Stimulated activated CD4-positive, alpha-beta T cell treated with anti-CD3 and anti-CD28 coated beads, Interleukin-12 subunit alpha, Interleukin-12 subunit beta, amount 100 ng/mL, for 24 hours (primary cell): ENCODE measurements at places on chromosomes 7 and 10.

GRCh38 chr10:15254808-15255648, 86.5 kb upstream of the NMT2 start:
- no peak for DNase-seq

GRCh38 chr10:13586676-13587355, at the start of gene PRPF18:
PRPF18 (plus strand) TSS chr10:13586965; CDS start chr10:13587087, 122 bp downstream.
- DNase-seq: peak; percentile 89

DNA sequence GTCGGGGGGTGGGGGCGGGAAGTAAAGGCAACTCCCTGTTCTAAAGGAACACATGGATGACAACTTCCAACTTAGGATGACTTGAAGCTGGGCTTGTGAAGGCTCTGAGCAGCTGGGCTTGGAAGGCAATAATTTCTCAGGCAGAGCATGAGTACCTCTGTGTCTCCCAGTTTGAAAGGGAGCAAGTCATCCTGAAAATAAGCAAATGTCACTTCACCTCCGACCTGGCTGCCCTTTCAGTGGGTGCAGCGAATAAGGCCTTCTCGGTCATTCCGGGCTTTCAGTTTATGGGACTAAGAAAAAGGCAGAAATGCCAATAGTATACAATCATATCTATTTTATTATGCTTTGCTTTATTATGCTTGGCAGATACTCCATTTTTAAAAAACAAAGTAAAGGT, 15.3 kb upstream of the ADAMTS14 start:
- no peak for DNase-seq

DNA sequence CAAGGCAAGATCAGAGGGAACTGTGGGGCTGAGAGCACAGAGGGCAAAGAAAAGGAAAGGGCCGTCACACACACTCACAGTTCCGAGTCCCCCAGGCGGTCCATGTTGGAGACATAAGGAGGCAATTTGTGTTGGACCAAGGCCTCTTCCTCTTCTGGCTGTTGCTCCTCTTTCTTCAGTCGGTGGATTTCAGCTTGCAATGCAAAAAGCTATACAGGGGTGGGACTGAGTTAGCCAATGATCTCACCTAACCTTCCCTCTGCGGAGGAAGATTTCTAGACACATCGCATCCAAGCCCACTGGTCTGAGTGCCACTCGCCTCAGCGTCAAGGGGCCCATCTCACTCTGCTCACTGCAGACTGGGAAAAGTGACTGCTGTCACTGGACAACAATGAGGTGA, 5.5 kb downstream of the WDR91 start:
- no peak for DNase-seq

DNA sequence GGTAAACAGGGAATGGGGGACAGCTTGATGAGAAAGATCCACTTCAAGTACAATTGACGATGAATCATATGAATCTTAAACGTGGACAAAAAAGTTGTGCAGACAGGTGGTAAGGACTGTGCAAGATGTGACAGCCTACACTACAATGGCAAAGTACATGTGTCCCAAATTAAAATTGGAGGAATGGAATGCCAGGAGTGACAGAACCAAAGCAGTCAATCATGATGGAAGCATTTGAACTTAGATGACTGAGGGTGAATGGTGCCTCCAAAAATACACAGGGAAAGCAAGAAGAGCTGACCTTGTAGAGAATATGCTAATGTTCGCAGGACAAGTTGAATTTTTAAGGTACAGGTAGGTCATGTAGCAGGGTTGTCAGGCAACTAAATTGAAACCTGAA, 150.3 kb upstream of the WNT16 start:
- DNase-seq: no peak

DNA sequence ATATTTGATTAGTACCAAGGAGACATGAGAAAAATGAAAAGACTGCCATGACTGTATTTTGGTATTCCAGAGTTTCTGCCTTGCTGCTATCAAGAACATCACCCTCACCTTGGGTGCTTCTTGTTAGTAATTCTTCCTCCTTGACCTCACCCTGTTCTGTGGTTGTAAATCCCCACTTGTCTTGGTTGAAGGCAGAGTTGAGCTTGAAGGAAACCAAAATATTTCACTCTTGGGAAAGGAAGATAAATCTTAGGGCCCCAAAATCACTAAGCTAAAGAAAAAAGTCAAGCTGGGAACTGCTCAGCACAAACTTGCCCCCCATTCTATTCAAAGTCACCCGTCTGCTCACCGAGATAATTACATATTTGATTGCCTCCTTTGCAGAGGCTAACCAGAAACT, 20.6 kb upstream of the AKR1C3 start:
- no peak for DNase-seq

GRCh38 chr7:144720710-144721109, 115.1 kb downstream of the TPK1 start:
- no peak for DNase-seq

DNA sequence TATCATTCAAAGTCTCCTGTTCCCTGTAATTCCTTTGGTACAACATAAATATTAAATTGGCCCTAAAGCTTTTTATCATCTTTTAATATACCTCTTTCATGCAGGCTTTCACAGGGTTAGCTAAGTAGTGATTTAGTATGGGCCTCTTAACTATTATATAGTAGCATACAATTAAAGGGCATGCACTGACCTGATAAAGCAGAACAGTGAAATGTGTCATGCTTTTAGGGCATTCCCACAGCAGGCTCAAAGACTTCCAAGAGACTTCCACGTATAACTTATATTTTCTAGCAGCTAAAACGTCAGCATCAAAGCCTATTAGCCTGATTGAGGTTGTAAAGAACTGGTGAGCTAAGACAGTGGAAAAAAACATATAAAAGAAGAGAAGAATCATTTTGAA, 35.3 kb downstream of the SAMD8 start:
- DNase-seq: no peak

- DNase-seq: no peak
Measured at GRCh38 chr7:128781851-128782250, 6.3 kb upstream of the OPN1SW start.

DNA sequence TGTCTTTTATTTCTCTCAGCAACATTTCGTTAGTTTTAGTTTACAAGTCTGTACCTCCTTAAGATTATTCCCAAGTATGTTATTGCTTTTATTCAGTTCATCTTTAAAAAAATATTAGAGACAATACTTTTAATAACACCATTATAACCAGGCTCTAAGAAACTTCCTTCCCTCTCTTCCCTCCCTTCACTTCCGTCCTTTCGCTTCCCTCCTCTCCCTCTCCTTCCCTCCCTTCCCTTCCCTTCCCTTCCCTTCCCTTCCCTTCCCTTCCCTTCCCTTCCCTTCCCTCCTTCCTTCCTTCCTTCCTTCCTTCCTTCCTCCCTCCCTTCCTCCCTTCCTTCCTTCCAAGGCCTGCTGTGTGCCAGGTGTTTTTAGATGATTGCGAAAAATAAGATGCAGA, 58.1 kb downstream of the DOCK1 start:
- no peak for DNase-seq

GRCh38 chr7:23617482-23617881, 20.3 kb downstream of the CCDC126 start:
- no peak for DNase-seq

DNA sequence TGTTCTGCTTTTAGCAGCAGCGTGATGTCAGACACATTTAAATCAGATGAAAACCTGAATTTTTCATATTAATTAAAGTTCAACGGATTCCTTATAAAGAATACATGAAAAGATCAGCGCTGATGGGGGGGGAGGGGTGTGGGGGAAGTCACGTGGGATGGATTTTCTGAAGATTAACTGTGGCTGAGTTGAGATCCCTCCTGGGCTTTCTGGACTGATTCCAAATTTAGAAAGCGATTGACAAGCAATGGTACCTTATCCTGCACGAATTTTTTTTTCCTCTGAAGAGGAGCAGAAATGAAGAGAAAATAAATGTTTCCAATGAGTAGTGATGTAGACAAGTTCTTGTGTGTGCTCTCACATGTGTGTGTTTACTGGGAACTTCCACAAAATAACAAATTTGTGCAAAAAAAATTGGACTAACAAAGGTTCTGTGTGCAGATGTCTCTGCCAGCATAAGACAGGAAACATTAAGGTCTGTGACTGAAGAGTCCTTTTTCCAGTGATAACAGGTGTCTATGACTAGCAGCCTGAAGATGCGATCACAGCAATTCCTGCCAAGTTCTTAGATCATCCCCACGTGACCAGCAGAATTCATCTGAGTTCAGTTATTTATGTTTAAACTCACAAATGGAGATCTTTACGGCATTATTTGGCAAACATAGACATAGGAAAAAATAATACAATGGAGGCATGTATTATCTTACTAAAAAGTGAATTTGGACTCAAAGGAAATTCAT, 585.2 kb upstream of the CELF2 start:
- no peak for DNase-seq

DNA sequence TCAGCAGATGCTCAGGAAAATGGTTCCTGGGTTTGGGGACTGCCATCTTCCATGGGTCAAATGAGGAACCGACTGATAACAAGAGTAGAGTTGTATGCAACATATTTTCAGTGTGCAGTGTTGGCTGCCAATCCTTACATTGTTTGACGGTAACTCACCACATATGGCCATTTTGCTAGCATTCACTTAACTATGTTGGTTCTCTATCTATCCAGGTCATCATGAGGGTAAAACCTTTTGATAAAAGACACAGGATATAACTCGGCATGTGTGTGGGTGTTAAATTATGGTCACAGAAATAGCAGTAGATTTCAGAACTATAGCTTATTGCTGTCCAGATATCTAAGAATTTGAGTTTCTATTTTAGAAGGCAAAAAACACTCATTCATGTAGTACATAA, 140.7 kb upstream of the AOAH start:
- no peak for DNase-seq

GRCh38 chr7:93622036-93623033, 47.8 kb upstream of the CALCR start:
- DNase-seq: no peak

- DNase-seq: no peak
Measured at GRCh38 chr10:22690158-22690557, 24.2 kb downstream of the PIP4K2A start.

- DNase-seq: no peak
Measured at GRCh38 chr10:119207713-119208552, 562 bp downstream of the GRK5 start.

GRCh38 chr7:141042222-141043193, 27.8 kb upstream of the MRPS33 start:
- DNase-seq: no peak

DNA sequence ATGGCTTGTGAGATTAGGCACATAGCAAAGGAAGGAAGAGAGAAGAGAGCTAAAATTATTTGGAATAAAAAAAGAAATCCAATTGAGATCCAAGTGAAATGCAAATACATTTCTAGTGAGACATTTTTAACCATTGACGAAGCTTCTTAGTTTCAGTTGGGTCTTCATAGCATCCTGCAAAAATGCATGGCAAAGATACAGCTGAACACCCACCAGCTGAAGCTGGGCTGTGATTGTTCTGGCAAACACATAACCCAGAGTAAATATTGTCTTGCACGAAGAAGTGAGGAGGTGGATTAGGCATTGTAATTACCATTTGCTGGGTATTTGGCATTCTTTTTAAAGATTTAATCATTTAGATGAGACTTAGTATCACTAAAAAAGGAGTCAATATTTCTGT, 409.4 kb downstream of the GRM8 start:
- no peak for DNase-seq

- DNase-seq: no peak
Measured at GRCh38 chr10:14008740-14009080, 322.0 kb downstream of the FRMD4A start.

GRCh38 chr7:47724335-47724982, 142.5 kb upstream of the TNS3 start:
- no peak for DNase-seq

GRCh38 chr7:14859267-14859666, 43.3 kb downstream of the DGKB start:
- no peak for DNase-seq

GRCh38 chr10:75408509-75408875, 6.9 kb upstream of the ZNF503 start:
- no peak for DNase-seq

- DNase-seq: no peak
Measured at GRCh38 chr10:65142641-65143435, 1621.6 kb downstream of the REEP3 start.
